ENCODE measurements at places on chromosomes 2 and 18.
A peak's percentile ranks its signal among the peaks of the same experiment; 100 is the strongest.

- DNase-seq = no peak
Observed at GRCh38 chr2:44844651-44845270, 96.7 kb upstream of the SIX3 start.

- no peak for DNase-seq
Observed at GRCh38 chr2:20537423-20538307, 90.8 kb downstream of the RHOB start.

DNA sequence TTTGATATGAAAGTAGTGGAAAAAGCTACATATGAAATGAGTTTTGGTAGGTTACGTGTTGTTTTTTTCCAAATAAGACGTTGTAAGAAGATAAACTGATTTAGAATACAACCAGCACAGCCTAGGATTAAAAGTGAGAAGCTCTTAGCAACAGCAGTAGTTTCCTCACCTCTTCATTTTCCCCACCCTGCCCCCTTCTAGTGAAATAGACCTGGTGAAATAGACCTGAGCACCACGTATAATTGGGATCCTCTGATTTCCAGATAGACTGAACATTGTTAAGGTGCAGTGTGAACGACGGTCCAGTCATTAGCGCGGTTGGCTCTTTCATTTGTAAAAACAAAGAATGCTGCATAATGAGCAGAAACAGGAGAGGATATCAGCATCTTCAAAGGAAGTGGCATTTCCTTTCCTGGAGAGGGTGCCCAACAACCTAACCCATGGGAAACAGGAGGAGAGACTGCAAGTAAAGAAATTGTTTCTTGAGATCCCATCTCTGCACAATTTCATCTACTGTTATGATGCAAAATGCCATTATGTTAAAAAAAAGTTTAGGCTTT, 114.3 kb downstream of the FIGN start:
- no peak for DNase-seq

- no peak for DNase-seq
Observed at GRCh38 chr2:51717312-51717711, 685.4 kb upstream of the NRXN1 start.

DNA sequence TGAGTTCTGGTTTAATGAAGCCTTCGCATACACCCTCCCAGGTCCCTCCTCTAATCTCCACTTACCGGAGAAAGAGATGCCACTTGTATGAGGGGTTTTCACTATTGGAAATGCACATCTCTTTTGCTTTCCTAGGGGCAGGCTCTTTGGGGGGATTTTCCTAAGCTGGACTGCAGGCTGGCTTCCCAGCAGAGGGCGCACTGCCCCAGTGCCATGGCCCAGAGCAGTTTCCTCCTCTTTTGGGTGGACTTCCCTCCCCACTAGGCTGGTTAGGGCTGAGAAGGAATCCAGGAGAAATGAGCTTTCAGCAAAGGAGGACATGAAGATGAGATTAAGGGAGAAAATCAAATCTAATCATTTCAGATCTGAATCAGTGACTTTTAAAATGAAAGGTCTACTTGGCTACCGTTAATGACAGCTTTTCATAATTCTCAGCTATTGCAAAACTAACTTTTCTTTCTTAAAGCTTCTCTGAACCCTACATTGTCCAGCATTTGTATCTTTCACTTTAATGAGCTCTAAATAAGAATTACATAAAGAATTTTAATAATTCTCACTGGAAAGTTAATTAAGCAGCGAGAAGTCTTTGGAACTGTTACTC, 784.1 kb upstream of the FANCL start:
- peak; percentile 53 for DNase-seq

- DNase-seq = no peak
Observed at GRCh38 chr2:121532347-121532766, 1.7 kb downstream of the RNU4ATAC start.

GRCh38 chr2:65922030-65922429, 489.6 kb upstream of the SPRED2 start:
- DNase-seq = no peak

DNA sequence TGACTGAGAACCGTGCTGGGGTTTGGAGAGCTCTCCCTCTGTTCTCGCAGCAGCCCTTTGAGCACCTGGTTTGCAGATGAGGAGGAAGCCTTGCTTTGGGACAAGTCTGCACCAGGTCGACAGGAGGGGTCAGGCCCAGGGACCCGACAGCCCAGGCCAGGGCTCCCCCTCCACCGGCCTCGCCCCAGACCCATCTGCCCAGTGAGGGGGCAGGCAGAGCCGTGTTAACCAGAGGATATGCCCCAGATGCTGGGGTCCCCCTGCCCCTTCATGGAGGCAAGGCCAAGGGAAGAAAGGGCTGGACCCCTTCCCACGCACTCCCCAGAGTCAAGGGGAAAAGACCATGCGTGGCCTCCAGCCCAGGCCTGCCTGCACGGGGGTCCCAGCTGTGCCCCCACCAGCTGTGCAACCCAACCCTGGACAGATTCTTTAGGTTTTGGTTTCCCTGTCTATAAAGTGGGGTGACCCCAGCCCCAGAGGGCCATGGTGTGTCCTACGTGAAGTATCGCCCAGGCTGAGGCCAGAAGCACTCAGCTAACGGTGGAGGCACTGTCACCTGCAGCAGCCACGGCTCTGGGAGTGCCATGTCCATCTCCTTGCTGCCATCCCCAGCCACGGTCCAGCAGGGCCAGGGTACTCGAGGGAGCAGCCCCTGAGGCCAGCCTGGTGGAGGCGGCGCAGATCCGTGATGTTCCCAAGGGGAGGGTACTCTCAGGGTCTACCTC, 4.8 kb upstream of the SNED1 start:
- DNase-seq = peak; percentile 1

- no peak for DNase-seq
Observed at GRCh38 chr18:60873708-60874107, 459.5 kb upstream of the CDH20 start.

DNA sequence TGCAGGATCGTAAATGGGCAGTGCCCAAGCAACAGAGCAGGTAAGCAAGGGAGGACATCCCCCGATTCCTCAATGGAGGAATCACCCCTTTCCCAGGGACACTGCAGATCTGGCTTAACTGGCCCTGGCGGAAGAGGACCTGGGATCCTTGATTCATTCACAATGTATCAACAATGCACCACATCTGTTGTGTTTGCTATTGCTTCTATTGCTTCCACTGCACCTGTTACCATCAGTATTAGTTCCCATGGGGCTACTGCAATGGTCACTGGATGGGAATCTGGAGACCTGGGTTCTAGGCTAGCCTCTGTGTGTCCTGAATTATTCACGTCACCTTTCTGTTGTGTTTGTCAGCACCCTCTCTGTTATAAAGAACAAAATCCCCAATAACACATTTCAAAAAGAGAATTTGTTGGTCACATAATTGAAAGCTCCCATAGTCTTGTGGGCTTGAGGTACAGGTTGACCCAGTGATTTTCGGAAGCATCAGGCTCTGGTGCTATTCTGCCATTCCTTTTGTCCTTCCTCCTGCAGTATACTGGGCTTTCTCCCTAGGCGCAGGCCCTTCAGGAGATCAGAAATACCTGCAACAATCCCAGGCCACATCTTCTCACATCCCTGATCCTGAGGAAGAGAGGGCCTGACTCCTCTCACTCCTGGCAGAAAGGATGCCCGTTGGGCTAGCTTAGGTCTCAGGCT, 193.5 kb upstream of the GLI2 start:
- DNase-seq = no peak

GRCh38 chr18:66972681-66973080, 368.8 kb upstream of the CDH19 start:
- DNase-seq = no peak

DNA sequence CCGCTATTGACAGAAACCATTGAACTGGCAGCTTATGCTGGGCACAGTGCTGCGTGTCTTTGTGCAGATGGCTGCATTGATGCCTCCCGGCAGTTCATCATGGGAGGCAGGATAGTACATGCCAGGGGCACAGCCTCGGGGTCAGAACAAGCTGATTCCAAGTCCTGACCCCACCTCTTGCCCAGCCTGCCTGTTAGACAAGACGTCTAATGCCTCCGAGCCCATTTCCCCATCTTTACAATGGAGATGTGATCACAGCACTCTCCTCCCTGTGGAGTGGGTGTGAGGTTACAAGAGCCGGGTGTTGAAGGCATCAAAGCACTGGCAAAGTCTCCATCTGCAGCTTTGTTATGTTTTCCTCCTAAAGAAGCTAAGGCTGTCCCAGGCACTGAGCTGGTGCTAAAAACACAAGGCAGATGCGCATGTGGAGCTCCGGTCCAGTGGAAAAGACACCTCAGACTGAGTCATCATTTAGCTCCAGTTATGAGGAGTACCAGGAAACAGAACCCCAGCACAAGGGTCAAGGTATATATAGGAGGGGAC, 125.7 kb upstream of the EPAS1 start:
- no peak for DNase-seq

DNA sequence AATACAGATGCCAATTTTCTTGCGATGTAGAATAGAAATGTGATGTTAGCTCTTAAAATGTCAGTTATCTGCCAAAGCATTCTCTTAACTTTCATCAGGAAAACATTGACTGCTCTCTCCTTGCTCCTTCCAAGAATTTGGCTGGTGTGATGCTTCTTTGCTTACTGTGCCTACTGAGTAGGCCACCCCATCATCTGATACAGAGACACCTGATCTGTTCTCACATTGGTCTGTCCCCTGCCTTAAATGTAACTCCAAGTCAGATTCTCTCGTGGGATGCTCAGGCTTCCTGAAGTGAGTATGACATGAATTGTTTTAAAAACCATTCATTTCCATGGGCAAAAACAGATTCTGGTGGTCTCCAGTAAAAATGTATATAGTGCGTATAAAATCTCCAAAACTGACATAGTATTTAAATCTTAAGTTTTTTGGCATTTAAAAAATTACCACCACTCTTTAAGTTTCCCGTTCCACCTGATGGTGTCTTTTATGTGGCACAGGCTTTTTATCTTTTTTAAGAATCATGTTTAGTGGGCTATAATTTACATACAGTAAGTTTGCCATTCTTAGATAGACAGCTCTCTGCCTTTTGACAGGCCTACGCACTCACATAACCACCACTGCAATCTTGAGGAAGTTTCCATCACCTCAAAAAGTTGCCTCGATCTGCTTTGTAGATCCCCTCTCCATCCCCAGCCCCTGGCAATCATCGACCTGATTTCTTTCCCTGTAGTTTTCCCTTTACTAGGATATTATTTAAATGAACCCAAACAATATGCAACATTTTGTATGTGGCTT, 36.6 kb downstream of the UBE2F start:
- peak; percentile 39 for DNase-seq

DNA sequence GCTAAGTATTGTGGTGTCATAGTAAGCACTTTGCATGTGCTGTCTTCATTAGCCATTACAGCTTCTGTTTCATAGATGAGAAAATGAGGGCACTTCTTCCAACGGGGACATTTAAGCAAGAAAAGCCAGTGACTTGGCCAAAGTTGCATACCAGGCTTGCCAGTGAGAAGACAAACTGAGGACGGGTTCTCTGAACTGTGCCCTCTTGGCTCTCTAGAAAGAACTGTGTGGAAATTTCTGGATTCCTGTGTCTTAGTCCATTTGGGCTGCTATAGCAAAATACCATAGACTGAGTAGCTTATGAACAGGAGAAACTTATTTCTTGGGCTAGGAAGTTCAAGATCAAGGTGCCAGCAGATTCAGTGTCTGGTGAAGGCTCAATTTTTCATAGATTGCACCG, 13.3 kb downstream of the CTIF start:
- DNase-seq = no peak

- DNase-seq = no peak
Observed at GRCh38 chr2:44335806-44336538, 25.3 kb downstream of the PREPL start.

Data from stimulated activated naive CD8-positive, alpha-beta T cell treated with anti-CD3 and anti-CD28 coated beads, Interleukin-15, Interleukin-2, amounts not matched to agents 100 U/mL and 50 U/mL, for 24 hours (primary cell).